ENCODE measurements at places on chromosomes 3 and 15.

DNA sequence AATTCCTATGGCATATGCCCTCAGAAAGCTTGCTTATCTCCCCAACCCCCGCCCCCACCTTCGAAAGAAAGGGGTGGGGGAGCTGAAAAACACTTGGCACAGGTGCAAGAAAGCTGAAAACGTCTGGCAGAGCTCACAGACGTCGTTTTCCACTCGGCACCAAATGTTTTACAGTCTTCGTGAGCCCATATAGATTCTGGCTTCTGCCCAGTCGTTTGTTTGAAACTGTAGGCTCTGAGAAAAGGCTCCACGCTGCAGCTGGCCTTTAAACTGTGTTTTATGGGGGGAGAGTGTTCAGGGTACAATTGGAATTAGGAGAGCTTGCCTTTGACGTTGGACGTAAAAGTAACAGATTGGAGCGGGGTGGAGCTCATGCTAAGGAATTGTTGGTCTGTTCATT, 130.3 kb downstream of the MDFIC2 start:
- no peak for DNase-seq

DNA sequence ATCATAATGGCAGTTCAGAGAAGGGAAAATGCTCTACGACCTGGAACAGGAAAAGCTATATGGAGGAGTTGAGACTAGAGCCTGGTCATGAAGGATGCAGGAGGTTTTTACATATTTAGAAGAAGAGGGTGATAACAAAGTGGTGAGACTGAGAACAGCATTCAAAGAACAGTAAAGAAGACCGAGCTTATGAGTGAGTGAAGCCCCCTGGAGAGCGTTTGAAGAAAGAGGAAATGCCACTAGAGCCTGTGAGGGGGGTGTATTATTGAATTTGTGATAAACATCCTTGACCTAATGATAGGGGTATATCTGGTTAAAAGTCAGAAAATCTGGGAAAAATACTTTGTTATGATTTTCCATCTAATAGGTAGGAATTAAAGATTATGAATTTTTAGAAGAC, 4.2 kb downstream of the PARP9 start:
- DNase-seq = no peak

DNA sequence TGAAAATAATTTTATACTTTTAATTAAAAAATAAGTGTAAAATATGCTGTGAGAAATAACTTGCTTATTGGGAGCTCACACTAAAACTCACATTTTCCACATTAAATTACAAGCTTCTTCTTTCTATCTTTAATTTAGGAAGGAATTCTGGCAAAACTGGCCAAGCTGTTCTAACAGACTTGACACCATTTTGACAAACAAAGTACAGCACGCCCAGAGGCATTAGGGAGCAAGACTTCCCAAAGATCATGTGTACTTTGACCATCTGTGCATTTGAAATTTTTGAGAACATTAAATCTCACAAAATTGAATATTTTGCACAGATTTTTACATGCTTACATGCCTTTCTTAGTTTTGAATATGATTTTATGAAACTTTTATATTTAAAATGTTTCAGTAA, 1288.4 kb upstream of the CADM2 start:
- DNase-seq = no peak

- DNase-seq = peak; percentile 50
These were observed 125.8 kb downstream of the PGPEP1L start for GRCh38 chr15:98881526-98882520.

All from iPS-NIHi11 (cell line).